Activated CD4-positive, alpha-beta T cell treated with anti-CD3 and anti-CD28 coated beads for 4 hours (primary cell): ENCODE measurements at places on chromosomes 1 and 21.

DNA sequence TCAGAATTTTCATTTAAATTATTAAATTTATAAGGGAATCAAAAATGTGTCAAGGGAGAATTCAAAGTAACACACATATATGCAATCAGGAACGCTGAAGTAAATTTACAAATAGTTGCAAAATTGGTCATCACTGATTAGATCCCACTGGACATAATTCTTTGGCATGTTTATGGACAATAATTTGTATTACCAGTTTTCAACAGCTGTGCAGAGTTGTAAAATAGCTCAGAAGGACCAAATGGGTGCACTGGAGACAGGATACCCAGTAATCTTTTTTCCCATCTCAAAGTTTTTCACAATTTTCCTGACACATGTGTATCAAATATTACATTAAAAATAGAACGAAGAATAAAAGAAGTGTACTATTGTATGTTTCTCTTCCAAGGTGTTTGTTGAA is 4.1 kb upstream of the ANGPTL1 start:
- no peak for DNase-seq

- no peak for DNase-seq
Observed at GRCh38 chr21:37829447-37829846, 86.8 kb downstream of the KCNJ6 start.

GRCh38 chr1:159598196-159598595 is 10.6 kb downstream of the APCS start:
- DNase-seq = no peak

GRCh38 chr1:205593967-205594366 is 37.8 kb downstream of the ELK4 start:
- DNase-seq = no peak

DNA sequence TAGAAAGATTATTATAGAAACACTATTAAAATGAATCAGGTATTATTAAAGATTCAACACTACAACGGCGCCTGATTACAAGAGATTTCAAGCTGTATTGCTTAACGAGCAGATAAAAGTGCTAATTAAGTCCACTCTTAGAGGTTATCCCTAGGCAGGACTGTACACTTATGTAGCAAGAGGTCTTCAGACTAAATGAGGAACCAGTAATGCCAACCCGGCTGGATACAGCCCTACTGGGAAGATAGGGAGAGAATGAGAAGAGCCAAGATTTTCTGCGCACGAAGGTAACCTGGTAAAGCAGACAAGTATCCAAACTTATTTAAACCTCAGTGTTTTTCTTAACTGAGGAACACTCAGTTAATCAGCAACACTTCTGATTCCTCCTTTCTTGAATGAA is 115.7 kb upstream of the HIVEP3 start:
- no peak for DNase-seq

DNA sequence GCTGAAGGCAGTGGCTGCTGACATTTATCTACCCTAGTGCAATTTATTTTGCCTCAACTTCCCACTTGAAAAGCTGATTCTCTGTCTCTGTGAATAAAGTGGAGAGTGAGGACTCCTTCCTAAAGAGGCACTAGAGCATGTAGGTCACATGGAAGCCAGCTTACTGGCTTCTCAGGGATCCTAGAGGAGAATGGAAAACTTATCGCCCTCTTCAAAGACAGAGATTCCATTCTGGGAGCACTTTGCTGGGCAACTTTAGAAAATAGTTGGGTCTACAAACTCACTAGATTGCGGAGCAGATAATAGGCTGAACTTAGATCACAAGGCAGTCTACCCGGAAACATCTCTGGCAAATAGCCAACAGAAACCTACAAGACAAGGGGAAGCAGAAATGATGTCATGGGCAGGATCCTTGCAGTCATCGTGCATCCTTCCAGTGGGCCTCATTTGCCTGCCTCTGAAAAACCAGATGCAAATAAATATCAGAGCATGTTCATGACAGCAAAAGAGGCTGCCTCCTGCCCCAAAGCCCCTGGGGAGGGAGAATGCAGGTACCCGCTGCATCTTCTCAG is 104.8 kb upstream of the BARHL2 start:
- no peak for DNase-seq

DNA sequence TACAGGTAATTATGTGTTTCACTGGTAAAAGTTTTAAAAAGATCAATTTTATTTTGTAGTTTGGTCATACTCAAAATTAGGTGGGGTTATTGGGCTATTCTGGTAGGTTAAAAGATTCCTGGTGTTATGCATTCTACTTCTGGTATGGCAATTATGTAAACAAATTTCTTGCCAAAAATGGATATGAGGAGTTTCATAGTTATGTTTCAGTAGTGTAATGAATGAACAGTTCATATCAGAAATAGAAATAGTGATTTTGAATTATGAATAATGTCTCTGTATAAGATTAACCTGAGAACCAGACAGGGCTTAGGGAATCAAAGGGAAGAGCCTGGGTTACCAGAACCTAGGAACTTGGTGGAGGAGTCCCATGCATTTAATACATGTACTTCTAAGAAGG is 15.9 kb downstream of the ATF6 start:
- DNase-seq = no peak

DNA sequence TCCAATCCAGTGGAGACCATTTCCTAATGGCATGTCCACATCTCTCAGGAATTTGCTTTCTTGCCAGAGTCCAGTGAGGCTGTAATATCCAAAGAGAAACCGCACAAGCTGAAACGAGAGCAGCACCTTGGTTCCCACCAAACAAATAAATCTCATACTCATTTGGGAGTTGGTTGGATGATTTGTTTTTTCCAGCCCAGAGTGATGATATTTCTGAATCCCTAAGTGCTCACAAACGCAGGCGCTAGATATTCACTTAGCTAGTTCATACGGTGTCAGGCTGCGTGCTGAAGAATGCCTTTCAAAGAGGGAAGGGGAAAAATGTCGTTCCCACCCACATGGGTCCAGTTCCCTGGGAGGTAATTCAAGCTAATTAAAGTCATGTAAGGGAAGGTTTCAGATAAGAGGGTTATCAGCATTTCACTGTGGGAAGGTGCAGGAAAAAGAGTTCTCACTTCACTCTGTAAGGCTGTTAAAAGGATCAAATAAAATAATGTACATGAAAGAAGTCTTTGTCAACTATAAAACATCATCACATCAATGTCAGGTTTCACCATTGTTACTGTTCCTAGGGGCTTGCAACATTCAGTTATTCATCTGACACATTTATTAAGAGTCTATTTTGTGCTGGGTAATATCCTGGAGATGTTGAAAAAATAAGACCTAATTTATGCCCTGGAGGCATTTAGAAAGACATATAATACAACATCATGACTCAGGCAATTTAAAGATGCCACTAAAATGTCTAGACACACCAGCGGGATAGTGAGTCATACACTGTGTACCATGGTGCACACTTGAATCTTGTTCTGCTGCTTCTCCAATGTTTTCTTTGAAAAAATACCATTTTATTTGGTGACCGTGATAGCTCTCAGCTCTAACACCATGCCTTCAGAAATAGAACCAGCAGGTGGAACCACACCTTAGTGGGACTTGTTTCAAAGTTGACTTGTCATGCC is 19.3 kb downstream of the DPT start:
- DNase-seq = no peak

- DNase-seq = no peak
Observed at GRCh38 chr1:101105877-101106276, 80.3 kb upstream of the DPH5 start.

DNA sequence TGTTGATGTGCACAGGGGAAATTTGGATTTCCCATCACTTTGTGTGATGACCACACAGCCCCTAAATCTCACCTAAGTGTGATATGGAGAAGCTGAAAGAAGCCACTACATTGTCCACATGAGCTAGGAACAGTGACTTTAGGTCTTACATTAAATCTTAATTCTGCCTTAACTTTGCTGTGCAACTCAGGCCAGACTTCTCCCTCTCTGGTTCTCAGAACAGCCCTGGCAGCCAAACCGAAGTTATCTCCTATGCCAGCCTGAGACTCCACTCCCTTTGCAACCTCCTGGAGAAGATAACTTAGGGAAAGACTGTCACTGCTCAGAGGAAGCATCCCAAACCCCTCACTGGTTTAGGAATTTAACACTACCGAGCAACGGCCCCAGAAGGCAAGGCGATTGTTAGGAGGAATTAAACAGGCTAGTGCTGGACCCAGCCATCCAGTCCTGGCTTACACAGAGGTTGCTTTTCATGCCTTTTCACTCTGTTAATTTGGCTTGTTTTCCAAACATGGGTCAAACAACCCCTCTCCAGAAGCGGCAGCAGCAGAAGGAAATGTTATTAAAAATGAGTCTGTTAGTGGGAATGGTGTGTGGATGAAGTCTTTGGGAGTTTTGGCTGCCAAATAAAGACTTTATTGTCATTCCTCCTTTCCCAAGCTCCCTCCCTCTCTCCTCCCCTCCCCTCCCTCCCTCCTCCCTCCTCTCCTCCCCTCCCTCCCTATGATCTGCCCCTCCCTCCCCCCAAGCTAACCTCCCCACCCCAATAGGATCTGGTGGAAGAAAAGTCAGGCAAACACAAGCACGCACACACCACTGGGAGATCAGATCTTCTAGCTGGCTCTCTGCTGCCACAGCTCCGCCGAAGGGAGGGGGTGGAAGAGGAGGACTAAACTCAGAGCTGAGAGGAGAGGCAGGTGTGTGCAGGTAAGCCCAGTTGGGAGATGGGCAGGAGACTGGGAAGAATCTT is at the start of gene PRELP:
TSS of gene PRELP (plus strand) at position 795 of the 970 bp plus-strand sequence. CDS start 7,379 bp downstream, outside the sequence.
- DNase-seq = no peak

DNA sequence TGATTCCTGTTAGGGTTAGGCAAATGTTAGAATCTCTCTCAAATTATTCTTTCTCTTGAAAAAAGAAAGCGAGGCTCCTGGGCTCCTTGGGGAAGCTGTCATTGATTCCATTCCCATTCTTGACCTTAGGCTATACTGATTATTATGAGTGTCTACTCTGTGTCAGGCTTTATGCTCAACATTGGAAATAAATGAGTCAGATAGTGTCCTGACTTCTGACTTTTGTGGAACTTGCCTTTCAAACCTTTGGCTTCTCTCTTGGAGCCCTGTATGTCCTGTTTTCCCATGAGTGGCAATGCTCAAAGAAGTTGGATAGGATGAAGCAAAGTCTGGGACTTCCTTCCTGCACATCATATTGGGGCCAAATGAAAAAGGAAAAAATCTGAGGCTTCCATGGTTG is 11.6 kb downstream of the AGO1 start:
- DNase-seq = no peak

- no peak for DNase-seq
Observed at GRCh38 chr1:165954940-165955339, 127.5 kb downstream of the UCK2 start.

GRCh38 chr1:211237579-211237978 is 21.6 kb upstream of the RCOR3 start:
- DNase-seq = no peak

DNA sequence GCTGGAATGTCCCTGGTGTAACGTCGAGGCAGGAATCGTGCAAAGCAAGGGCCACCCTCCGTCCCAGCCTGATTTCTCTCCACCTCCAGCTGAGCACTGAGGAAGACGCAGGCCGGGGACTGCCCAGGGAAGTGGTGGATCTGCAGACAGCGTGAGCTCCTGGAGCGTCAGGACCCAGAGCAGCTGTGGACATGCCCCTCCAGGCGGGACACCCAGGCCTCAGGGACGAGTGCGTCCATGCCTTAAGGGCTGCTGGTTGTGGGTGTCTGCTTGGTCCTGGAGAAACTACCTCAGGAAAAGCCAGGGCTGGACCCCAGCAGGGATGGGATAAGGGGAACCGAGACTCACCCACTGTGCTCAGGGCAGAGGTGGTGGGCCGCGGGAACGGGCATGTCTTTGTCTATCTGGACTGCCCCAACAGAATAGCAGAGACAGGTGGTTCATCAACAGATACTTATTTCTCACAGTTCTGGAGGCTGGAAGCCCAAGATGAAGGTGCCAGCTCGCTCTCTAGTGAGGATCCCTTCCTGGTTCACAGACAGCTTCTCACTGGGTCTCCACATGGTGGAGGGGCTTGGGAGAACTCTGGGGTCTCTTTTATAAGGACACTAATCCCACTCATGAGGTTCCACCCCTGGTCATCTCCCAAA is 5.8 kb upstream of the MMEL1 start:
- no peak for DNase-seq

- no peak for DNase-seq
Observed at GRCh38 chr1:33826711-33827110, 37.2 kb upstream of the HMGB4 start.

- no peak for DNase-seq
Observed at GRCh38 chr1:237031480-237031879, 10.5 kb upstream of the RYR2 start.

- no peak for DNase-seq
Observed at GRCh38 chr1:228415853-228416216, 826 bp downstream of the TRIM17 start.

GRCh38 chr1:212287261-212287895 is 2.2 kb downstream of the PPP2R5A start:
- no peak for DNase-seq

GRCh38 chr1:2432441-2432844 is 20.1 kb upstream of the PEX10 start:
- no peak for DNase-seq

DNA sequence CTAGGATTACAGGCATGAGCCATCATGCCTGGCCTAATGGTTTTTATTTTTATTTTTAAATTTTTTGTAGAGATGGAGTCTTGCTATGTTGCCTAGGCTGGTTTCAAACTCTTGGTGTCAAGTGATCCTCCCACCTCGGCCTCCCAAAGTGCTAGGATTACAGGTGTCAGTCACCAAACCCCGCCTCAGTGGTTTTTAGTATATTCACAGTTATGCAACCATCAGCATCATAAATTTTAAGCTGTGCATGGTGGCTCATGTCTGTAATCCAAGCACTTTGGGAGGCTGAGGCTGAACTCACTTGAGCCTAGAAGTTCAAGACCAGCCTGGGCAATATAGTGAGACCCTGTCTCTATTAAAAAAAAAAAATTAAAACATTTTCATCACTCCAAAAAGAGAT is 28.6 kb downstream of the PIK3CD start:
- no peak for DNase-seq

GRCh38 chr1:53278298-53278725 is 40.0 kb upstream of the MAGOH start:
- peak; percentile 58 for DNase-seq

DNA sequence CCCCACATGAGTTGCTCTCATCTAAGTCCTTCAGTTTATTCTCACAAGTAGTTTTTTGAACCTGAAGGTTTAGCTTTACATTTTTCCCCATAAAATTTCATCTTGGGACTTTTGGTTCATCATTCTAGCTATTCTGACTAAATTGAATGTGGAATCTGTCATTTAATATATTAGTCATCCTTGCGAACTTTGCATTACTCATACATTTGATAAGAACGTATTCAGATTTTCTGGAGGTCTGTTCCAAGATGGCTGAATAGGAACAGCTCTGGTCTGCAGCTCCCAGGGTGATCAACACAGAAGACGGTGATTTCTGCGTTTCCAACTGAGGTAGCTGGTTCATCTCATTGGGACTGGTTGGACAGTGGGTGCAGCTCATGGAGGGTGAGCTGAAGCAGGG is 59.8 kb upstream of the CSF1 start:
- no peak for DNase-seq

- DNase-seq = no peak
Observed at GRCh38 chr1:198623752-198624647, 14.8 kb upstream of the PTPRC start.
